D721Med (cell line): ENCODE measurements at places on chromosomes 12 and 14.

- no peak for DNase-seq
Observed at GRCh38 chr12:119375883-119376190, 41.3 kb downstream of the CCDC60 start.

DNA sequence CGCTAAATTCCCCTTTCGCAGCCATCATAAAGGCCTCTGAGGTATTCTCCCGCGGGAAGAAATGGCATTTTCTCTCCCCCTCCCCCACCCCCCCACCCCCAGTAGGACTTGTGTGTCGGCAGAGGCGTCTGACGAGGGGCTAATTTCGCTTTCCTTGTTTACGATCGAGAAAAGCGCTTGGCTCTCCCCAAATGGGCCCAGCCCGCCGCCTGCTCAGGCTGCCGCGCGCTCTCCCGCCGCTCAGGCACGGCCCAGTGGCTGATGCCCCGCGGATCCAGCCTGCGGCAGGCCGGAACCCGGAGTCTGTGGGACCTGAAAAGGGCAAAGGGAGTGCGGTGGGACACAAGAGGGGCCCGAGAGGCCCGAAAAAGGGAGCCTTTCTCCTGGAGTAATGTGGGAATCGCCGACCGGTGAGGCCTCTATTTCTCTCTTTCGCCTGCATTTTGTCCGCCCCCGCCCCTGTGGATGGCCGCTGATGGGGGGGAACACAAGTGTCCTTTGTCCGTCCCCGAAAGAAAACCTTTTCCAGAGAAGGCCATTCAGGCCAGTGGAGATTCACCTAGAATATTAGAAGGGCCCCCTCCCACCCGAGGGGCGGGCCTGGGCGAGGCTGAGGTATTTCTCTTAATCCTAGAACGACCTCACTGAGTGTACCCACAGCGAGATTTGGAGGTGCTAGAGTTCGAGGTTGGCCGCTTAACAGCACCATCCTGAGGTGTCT lies 9.0 kb upstream of the HOXC6 start:
- no peak for DNase-seq

- no peak for DNase-seq
Observed at GRCh38 chr14:72891666-72892102, 2.2 kb downstream of the DPF3 start.

DNA sequence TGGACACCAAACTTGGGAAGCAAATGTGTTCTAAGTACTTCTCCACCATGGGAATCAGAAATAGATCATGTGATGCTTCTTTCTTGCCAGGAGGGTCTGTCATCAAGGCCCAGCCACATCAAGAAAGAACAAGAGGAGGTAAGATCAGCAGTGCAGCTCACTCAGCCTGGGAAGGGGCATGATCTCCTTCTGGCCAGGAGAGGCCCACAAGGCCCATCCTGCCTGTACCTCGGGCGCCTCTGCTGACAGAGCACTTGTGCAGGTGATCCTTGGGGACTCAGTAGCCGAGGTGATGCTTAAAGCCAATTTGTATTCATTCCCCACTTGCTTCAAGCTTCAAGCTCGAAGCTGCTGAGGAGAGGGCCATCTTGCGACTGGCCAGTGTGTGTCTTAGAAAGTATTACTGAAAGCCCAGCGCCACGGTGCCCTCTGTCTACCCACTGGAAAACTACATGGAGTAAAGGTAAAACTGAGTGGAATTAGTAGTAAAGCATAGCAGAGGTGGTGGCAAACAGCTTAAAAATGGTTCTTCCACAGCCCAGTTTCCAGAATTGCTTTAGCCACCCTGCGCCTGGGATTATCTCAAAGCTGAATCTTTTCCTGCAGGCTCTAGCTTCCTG lies 26.2 kb downstream of the RTRAF start:
- DNase-seq, result no peak

DNA sequence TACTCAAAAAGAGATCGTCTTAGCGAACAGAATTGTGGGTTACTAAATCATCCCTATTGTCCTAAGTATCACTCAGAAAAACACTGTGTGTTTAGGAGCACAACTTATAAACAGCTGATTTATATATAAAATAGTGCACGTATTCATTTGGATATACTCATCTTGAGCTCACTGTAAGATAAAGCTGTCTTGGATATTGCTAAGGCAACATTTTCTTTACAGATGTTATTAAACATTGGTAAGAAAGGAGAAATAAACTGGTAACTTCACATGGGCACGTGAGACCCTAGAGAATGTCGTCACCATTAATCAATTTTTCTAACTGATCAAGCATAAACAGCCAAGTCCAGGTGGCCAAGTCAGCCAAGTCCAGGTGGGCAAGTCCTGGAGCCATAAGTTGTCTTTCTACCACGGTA lies 1.7 kb downstream of the PAWR start:
- DNase-seq, result no peak

DNA sequence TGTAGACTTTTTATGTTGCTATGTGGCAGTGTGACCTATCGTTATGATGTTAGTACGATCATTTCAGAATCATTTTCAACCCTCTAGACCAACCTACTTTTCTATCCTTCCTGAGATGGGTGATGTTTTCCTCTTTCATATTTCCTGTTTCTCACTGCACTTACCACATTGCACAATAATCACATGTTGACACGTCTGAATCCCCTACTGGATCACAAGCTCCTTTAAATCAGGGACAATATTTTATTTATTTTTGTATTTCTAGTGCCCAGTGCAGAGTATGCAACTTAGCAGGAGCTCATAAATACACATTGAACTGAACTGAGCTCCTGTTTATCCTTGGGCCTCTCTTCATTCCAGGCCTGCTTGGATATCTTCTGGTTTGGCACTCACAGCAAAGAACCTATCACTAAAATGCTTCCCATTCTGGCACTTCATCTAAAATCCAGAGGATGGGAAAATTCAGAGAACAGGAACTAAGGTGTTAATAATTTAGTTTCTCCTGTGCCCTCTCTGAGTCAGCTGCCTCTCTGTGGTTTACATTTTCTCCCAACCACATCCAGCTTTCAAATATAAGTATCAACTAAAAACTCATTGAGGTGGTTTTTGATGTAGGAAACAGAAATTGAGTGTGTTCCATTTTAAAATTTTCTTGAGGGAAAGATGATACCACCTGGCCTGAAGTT lies 69.4 kb upstream of the DYRK2 start:
- DNase-seq, result no peak

DNA sequence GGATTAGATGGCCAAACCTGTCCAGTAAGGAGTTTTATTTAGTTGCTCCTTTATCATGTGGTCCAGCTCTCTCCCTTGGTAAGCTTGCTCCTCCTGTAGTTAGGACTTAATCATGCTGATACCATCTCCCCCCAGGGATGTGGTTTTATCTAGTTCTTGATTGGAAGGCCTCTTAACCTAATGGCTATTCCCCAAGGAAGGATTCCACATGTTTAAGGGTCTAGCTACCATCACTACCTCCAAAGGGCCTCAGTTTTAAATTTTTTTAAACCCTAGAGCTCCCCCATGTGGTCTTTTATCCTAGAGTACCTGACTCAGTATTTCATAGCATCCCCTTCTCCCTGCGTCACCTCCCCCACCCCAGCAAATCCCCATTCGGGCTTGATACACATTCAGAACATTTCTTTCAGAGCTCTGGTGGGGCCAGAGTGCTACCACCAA lies 22.5 kb downstream of the MAP3K12 start:
- DNase-seq, result no peak

DNA sequence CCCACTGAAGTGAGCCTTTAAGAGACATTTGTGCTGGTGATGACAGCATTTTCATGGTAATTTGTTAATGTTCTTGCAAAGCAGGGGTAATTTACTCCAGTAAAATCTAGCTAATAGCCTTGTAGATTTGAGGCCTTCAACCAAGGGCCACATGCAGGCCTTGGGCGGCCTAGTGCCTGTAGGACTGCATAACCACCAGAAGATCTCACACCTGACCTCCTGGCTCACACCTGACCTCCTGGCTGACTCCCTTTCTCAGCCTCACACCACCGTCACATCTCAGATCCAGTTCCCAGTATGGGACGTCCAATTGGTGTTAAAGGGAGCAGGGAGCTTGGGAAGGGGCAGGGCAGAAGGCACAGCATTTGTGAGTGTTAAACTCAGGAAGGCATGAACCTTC lies 26.9 kb downstream of the C12orf42 start:
- DNase-seq, result no peak

GRCh38 chr12:89140602-89141238 lies 211.6 kb downstream of the DUSP6 start:
- no peak for DNase-seq

- no peak for DNase-seq
Observed at GRCh38 chr12:27024291-27024690, 1.9 kb downstream of the MED21 start.

DNA sequence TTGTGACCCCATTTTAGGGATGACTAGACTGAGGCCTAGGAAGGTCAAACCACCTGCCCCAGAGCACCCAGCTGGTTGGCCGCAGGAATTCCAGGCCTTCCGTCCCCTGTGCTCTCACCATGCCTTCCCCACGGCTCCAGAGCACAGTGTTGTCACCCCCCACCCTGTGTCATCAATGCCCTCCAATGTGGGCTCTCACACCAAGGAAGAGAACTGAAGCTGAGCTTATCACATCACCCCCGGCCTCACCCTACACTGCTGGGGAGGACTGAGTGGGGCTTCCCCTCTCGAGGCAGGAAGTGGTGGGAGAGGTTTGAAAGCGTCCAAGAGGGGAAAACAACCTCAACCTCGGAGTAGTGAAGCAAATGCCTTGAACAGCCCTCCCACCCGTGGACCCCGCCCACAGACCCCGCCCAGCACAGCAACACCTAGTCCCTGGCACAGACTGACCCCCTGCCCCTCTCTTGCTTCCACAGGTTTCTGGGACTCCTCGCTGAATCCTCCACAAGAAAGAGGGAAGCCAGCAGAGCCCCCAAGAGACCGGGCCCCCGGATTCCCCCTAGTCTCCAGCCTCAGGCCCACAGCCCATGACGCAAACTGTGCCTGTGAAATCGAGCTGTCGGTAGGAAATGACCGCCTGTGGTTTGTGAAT lies 97.2 kb downstream of the LGMN start:
- no peak for DNase-seq

- no peak for DNase-seq
Observed at GRCh38 chr14:63296060-63296563, 22.6 kb downstream of the GPHB5 start.

GRCh38 chr14:104705340-104706047 lies 16.1 kb downstream of the INF2 start:
- DNase-seq, result no peak

DNA sequence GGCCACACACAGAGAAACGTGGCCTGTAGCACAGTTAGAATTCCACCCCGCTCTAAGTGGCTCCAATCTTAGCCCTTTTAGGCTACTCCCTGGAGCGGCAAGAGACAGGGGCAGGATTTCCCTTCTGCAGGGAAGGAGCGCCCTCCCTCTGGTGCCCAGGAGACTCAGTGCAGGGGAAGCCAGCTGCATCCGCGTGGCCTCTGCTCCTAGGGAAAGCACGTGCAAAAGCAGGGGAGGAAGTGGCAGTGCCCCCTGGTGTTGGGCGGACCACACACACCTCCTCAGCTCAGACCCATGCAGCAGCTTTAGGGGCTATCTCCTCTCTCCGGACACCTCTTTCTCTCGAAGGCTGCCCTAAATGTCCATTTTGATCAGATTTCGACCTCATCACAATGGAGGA lies 50.0 kb downstream of the SPRING1 start:
- no peak for DNase-seq

GRCh38 chr12:74957231-74957630 lies 252.4 kb downstream of the KCNC2 start:
- DNase-seq, result no peak

DNA sequence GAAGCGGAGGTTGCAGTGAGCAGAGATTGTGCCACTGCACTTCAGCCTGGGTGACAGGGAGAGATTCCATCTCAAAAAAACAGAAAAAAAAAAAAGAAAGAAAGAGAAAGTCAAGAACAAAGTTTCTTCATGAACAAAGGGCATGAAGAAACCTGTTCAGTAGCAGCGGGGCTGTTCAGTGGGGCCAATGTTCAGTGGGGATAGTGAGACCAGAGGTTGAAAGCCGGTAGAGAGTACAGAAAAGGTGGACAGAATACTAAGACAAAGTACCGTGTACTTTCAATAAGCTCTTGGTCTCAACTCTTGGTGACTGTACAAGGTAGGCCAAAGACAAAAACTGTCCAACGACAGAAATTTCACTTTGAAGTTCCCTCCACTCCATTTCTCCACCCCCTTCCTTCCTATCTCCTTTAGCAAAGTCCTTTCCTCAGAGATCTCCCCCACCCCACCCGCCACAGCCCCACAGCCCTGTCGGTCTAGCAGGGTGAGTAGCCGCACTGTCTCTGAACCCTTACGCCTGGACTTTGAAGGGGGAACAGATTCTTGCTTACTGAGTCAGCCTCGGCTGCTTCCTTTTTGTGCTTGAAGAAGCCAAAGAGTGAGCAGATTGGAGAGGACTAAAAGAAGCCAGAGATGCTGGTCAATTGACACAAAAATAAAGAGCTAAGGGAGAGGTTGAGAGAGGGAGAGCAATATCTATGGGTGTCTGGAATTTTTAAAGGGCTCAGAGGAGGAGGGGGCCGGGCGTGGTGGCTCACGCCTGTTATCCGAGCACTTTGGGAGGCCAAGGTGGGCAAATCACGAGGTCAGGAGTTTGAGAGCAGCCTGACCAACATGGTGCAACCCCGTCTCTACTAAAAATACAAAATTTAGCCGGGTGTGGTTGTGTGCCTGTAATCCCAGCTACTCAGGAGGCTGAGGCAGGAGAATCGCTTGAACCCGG lies 44.2 kb upstream of the FOS start:
- no peak for DNase-seq

DNA sequence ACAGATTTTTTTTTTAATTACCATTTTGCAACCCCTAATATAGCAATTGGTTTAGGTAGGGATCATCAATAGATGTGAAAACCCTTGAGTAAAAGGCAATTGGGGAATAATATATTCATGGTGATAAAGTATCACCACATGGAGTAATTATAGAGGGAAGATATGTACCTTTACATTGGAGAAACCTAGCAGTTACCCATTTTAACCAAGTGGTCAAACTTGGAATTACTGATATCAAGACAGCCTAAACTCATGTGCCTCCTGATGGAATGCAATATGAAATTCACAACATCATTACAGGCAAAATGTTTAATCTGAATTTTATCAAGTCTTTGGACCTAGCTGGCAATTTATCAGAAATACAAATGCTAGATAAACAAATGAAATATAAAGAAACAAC lies 6.7 kb upstream of the SLC10A1 start:
- DNase-seq, result no peak

- no peak for DNase-seq
Observed at GRCh38 chr12:60257063-60257462, 661.2 kb downstream of the SLC16A7 start.

GRCh38 chr12:15355766-15356165 lies 33.5 kb downstream of the PTPRO start:
- DNase-seq, result no peak

- no peak for DNase-seq
Observed at GRCh38 chr12:57889500-57889989, 43.0 kb upstream of the CTDSP2 start.

DNA sequence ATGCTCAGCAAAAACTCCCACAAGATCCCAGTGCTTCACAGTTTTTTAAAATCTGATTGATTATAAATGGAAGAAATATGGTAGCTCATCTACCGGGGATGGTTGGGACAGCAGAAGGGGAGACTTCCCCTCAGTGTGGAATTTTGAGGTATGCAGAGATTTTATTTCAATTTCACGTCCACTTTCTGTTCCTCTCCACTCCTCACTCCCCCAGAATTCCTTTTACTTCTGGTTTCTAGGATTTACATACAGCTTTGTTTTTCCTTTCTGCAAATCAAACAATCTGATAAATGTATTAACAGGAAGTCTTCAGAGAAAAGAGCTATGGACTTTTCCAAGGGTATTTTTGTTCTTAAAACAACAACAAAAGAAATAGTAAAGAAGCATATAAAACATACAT lies 181.5 kb upstream of the ARHGAP5 start:
- DNase-seq, result no peak
